ENCODE measurements at places on chromosomes 3 and 15.

- no peak for DNase-seq
Observed at GRCh38 chr3:21041621-21042020, 709.4 kb downstream of the ZNF385D start.

- DNase-seq: no peak
Observed at GRCh38 chr3:105836533-105836932, 32.3 kb downstream of the CBLB start.

DNA sequence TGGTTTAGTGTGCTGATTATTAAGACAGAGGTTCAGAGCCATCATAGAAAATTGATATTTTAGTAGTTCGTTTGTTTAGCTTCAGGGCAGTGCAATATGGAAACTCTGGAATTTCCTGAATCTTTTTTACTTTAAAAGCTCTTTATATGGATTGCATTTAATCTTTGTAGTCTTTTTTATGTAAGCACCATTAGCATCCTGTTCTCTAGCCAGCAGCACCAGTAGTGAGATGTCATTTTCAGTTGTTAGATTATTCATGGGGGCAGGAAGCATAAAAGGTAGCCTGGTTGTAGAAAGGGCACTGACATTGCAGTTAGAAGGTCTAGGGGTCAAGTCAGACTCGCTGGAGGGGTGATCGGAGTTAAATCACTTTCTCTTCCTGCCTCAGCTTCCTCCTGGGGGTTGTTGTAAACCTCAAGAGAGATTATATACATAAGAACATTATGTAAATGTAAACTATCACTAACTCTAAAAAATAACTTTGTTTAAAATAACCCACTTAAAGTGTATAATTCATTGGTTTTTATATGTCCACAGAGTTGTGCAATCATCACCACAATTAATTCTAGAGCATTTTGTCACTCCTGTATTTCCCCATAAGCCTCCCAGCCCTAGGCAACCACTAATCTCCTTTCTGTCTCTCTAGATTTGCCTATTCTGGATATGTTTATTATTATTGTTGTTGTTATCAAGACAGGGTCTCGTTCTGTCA is 31.4 kb upstream of the ITPKA start:
- no peak for DNase-seq

DNA sequence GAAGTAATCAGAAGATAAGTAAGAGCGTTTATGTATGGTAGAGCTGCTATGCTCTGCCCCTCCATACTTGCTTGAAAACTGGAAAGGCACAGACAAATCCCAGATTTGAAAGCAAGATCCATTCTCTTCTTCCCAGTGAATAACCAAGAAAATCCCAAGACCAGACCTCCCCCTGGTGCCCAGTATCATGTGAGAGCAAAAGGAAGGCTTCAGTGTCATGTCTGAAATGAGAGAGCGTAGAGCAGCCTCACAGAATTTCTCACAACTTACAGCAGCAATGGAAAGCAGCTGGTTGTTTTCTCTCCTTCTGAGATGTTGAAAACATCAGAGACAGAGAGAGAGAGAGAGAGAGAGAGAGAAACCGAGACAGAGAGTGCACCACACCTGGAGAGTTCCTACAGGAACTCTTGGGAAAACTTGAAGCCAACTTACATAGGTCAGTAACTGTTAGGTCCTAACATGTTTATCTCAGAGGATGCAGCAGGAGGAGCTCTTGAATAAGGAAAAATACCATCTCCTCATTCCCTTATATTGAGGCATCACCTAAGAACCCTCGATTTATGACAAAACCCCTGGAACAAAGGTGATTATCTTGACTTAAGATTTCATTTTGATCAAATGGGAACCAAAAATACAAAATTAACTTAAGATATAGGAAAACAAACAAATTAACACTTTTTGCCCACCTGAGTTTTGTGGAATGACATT is 273.3 kb downstream of the NSUN3 start:
- DNase-seq: no peak

GRCh38 chr3:111890051-111890580 is 31.1 kb downstream of the PHLDB2 start:
- no peak for DNase-seq

GRCh38 chr3:161171639-161172552 is 49.2 kb upstream of the NMD3 start:
- no peak for DNase-seq

- DNase-seq: no peak
Observed at GRCh38 chr15:59847968-59848367, 156.1 kb upstream of the FOXB1 start.

DNA sequence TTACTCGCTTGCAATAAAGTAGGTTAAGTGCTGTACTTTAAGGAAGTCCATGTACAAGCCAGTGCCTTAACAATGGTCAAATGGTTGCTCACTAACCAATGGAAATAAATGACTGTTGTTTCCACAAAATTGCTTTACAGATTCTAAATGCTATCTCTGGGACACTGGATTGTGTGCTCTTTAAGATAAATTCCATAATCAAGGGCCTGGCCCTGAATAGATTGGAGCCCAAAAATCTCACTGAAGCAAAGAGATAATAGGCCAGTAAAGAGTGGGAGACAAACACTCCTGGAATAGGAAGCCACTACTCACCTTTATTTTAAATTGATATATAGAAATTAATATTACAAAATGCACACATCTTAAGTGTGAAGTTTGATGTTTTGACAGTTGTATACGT is 62.4 kb upstream of the GOLGA6B start:
- no peak for DNase-seq

DNA sequence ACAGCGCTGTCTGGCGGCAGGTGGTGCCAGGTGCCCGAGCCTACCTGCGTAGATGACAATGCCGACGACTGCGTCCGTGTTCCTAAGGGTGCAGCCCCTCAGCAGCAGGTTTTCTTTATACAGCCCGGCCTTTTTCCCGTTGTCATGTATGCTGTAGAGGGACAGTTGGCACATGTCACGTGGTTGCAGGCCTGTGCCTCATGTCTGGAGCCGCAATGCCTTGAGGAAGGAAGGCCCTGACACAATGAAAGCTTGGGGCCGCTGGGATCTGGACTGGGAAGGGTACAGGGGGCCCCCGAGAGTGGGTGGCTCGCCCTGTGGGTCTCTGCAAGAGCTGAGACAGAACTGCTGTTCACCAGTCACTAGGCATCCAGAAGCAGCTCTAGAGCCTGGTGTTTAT is 136.0 kb downstream of the ATP10A start:
- DNase-seq: no peak

DNA sequence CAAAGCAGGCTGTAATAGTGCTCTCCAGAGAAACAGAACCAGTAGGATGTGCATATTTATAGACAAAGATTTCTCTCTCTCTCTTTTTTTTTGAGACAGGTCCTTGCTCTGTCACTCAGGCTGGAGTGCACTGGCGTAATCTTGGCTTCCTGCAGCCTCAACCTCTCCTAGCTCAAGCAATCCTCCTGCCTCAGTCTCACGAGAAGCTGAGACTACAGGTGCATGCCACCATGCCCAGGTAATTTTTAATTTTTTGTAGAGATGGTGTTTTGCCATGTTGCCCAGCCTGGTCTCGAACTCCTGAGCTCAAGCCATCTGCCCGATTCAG is 67.1 kb upstream of the CHD2 start:
- DNase-seq: no peak

DNA sequence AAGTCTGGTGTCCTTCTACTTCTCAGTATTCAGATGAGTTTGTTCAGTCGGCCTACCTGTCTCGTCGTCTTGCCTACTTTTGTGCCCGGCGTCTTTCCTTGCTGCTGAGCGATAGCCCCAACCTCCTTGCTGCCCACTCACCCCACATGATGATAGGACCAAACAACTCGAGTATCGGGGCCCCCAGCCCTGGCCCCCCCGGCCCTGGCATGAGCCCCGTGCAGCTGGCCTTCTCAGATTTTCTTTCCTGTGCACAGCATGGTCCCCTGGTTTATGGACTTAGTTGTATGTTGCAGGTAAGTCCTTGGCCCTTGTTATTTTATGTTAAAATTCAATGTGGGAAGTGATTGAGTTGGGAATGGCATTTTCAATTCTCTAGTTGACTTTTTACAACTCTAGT is 43.2 kb downstream of the GPR171 start:
- no peak for DNase-seq

GRCh38 chr15:47688573-47689086 is 28.7 kb upstream of the SEMA6D start:
- DNase-seq: no peak

- no peak for DNase-seq
Observed at GRCh38 chr3:183341545-183342288, 86.7 kb downstream of the MCF2L2 start.

GRCh38 chr15:100790786-100791265 is 88.8 kb upstream of the ALDH1A3 start:
- no peak for DNase-seq

GRCh38 chr3:86976219-86976618 is 14.7 kb downstream of the VGLL3 start:
- no peak for DNase-seq

DNA sequence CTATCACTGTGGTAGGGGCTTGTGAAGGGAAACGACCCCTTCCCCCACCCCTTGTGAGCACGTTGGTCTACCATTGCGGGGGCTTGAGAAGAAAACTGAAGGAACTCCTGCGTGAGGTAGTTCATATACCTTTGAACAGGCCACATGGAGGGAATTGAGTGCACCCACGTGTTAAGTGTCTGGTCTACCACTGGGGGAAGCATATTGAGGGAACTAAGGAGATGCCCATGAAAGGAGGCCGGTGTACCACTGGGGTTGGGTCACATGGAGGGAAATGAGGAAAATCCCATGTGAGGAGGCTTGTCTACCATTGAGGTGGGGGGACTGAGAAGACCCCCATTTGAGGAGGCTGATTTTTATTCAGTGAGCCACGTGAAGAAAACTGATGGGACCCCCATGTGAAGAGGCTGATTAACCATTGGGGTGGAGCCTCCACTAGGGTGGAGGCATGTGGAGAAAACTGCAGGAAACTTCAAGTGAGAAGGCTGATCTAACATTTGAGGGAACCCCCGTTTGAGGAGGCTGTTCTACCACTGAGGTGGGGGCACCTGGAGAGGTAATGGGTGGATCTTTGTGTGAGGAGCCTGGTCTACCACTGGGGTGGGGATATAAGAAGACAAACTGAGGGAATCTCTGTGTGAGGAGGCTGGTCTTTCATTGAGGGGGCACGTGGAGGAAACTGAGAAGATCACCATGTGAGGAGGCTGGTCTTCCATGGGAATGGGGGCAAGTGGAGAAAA is 163.2 kb downstream of the FBLN2 start:
- DNase-seq: no peak

DNA sequence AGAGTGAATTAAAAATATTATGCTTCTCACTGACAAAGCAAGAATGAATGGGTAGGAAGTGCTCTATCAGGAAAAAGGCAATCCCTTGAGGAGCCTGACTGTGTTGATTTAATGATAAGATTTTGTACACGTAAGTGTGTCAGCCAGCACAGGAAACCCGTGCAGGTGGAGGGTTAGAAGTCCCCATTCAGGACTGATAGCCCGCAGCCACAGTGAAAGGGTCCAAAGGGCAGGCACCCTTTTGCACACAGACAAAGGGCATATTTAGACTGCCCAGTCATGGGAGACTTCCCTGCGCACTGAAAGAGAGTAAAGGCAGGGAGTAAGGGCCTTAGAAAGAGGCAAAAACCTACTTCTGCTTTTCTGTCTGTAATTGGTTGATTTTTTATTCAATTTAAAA is 26.4 kb upstream of the SKIL start:
- DNase-seq: no peak

DNA sequence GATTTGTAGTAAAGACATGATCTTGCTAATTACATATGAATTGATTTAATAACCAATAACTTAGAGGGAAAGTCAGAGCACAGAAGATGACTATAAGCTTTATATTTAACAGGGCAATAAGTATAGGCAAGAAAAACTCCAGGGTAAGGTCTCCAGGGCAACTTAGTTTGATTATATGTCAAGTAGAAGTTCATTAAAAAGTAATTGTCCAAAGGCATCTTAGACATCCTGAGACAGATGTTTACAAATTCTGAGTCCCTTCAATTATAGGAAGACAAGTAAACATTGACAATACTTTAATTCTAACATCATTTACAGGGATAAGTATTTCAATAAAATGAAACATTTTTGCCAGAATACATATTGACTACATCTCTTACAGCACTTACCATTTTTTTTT is 416.0 kb downstream of the RAP2B start:
- DNase-seq: no peak

DNA sequence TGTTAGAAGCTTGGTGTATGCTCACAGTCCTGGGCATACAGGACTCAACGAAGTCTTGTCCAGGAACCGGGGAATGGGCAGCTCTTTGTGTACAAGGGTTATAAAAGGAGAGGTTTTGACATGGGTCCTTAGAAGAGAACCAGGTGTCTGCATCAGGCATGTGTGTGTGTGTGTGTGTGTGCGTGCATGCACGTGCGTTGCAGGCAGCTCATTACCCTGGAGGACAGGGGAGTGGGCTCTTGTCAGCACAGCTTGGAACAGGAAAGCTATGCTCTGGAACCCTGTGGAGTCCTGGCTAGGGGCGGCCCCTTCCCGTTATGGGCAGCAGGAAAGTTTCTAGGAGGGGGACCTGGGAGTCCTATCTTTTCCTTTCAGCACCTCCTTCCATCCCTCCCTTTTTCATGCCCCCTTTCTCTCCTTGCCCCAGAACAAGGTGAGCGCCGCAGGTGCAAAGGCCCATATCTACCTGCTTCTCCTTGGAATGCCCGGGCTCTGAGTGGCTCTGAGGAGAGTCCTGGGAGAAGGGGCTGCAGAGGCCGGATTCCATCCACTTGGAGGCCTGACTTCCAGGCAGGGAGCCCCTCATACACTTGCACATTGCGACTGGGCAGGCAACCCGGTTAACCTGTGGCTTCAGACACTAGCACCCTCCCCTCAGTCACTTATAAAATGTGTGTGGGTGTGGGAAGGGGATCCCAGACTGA is 33.9 kb upstream of the LCTL start:
- no peak for DNase-seq

- no peak for DNase-seq
Observed at GRCh38 chr15:32657198-32657883, 15.8 kb downstream of the SCG5 start.

DNA sequence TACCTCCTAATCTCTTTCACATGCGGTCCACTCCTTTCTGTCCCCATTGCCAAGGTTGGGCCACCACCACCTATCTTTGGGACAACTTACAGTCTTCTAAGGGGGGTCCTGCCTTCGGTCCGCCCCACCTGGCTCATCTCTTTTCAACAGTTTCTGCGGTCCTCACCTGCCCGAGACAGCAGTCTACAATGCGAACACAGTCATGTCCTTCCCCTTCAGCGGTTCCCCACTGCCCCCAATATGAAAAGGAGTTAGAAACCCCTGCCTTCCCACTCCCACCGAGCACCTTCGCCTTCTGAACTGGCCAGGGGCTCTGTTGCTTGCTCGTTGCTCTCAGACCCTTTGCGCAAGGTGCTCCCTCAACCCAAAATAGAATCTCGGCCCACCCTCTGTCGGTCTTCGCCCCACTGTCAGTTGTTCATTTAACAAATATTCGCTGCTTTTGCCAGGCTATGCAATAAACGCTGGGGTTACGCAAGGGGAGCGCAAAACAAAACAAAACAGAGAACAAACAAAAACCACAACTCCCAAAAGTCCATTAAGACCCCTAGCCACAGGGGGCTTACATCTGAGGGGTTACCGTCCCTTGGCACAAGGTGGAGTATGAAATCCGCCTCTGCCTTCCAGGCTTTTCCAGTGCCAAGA is 611 bp upstream of the FANCI start:
- no peak for DNase-seq

All from esophagus squamous epithelium (tissue), 5 donors.